ENCODE measurements at places on chromosomes 1 and 21.

GRCh38 chr1:11731691-11732283 is 4.1 kb upstream of the AGTRAP start:
- no peak for DNase-seq

DNA sequence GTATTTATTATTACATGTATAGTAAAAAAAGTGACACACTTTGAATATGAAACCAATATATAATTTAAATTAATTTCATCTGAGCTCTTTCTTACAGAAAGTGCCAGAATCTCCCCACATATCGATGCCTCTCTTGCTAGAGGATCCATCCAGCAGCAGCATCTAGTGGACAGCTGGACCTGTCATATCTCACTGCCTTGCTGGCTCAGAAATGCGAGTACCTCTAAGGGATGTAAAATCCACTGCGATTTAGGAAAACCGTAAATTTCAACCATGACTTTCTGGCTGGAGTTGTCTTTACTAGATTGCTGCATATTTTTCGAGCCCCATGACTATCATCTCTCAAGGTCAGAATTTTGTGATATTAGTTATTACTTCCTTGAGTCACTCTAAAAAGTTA is 333.8 kb downstream of the NEGR1 start:
- DNase-seq: no peak

DNA sequence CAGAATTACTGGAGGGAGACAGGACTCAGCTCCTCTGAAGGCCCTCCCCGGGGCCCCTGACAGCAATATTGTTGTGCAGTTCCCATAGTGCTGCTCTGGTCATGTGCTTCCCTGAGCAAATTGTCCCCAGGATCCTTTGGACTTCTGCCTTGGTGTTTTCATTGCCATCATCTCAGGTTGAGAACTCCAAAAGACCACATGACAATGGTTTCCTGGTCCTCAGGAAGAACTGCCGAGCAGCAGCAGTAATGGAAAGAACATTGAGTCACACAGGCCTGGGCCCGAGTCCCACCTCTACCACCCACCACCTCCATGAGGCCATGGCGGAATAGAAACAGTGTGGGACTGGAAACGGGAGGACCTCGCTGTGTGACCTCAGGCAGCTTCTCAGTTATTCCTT is 6.3 kb upstream of the CTTNBP2NL start:
- no peak for DNase-seq

GRCh38 chr1:75768016-75768415 is 18.0 kb upstream of the RABGGTB start:
- no peak for DNase-seq

GRCh38 chr1:41474490-41475271 is 9.8 kb downstream of the EDN2 start:
- DNase-seq: no peak

- DNase-seq: no peak
Measured at GRCh38 chr1:237961754-237962153, 71.0 kb upstream of the ZP4 start.

DNA sequence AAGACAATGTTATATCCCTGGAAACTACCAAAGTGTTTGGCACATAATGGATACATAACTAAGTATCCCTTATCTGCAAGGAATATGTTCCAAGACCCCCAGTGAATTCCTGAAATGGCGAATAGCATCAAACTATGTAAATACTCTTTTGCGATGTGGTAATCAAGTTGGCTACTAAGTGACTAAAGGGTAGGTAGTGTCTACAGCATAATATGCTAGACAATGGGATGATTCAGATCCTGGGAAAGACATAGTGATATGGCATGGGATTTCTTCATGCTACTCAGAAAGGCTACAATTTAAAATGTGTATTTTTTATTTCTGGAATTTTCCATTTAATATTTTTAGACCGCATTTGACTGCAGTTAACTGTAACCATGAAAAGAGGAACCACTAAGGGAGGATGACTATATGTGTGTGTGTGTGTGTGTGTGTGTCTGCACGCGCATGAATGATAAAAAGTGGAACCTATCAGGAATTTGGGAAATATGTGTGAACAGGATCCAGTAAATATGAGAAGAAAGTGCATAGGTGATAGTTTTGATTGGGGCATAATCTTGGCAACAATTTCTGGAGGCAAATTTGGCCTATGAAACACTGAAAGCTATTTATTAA is 1899.9 kb downstream of the NCAM2 start:
- DNase-seq: no peak

GRCh38 chr1:165877940-165878556 is 50.6 kb downstream of the UCK2 start:
- DNase-seq: no peak

GRCh38 chr1:244989813-244990212 is 125.5 kb upstream of the HNRNPU start:
- no peak for DNase-seq
